ENCODE measurements at places on chromosomes 5 and 9. TPM values are rescaled to one million over a fixed set of nuclear protein-coding genes. Genes with fewer than 3 reads are reported as not detected.

Gene FOXD4L4
- 0.09 TPM for polyA plus RNA-seq

- DNase-seq = no peak
These were observed 89.7 kb downstream of the DAP start for GRCh38 chr5:10671041-10672008.

- peak; percentile 85 for DNase-seq
These were observed 26.0 kb downstream of the JAKMIP2 start for GRCh38 chr5:147756566-147756965.

GRCh38 chr5:137078171-137078665 lies 420.9 kb downstream of the SPOCK1 start:
- no peak for DNase-seq

DNA sequence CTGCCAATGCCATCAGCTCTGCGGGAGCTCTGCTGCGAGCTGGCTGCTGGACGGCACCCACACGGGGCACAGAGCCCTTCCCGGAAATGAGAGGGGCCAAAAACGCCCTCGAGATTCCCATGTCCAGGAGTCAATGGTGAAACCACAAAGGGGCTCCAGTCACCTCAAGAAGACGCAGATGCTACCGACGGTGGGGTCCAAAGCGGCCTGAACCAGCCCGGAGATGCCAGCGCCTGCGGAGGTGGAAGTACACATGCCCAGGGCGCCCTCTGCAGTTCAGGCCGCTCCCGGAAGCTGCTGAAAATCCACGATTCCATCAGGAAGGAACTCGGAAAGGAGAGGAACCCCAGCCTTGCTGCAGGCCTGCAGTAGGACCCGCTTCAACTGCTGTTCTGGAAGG lies 82.4 kb upstream of the SELENOP start:
- DNase-seq = no peak

Gene IFNA2
- polyA plus RNA-seq = not detected

GRCh38 chr9:6785682-6786081 lies 27.9 kb downstream of the KDM4C start:
- no peak for DNase-seq

GRCh38 chr9:120186276-120186675 lies 393.7 kb downstream of the CDK5RAP2 start:
- DNase-seq = no peak

GRCh38 chr9:36276781-36277181 lies 18.5 kb upstream of the GNE start:
- DNase-seq = no peak

GRCh38 chr9:89066835-89067234 lies 75.6 kb downstream of the S1PR3 start:
- no peak for DNase-seq

- DNase-seq = no peak
These were observed 2.7 kb downstream of the PRRC2B start for GRCh38 chr9:131396626-131397025.

DNA sequence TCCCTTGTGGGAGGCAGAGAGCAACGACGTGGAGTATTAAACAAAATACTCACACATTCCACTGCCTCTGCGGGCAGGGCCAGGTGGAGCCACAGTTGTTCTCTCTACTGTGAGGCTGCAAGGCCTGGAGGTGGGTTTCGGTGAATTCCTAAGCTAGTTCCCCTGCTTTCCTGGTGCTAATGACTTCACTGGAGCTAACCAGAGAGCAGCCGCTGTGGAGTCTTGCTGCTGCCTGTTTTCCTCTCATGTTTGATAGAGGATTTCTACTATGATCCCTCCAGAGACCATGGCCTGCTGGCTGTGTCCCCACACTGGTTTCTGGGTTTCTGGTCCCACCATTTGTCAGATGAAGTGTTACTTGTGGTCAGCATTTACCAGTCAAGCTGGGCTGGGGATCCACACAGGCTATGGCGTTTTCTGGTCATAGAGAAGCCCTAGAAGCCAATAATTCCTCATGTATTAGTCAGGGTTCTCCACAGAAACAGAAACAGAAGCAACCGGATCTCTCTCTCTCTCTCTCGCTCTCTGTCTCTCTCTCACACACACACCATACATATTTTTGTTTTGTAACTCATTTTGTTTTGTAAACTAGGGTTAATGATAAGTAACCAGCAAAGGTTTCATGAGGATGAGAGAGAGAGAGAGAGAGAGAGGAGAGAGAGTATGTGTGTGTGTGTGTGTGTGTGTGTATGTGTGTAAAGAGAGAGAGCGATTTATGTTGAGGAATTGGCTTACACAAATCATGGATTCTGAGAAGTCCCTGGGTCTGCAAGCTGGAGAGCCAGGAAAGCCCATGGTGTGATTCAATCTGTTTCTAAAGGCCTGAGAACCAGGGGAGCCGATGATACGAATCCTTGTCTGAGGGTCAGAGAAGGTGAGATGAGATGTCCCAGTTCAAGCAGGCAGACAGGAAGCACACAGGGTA lies 403.0 kb downstream of the GADD45G start:
- no peak for DNase-seq

DNA sequence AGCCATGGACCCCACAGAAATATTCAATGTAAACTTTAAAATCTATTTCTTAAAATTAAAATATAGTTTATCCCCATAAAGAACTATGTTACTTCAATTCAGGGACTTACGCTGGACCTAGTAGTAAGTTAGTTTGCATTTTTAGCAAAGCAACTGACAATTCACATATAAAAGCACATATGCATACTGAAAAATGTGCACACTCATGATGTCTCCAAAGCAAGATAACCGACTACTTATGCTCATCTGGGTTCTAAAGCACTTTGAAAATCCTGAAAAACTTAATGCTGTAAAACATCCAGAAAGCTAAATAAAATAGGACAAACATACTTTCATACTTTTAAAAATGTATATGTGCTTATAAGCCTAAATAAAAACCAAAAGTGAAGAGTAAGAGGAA lies 264.4 kb upstream of the GAS1 start:
- no peak for DNase-seq

DNA sequence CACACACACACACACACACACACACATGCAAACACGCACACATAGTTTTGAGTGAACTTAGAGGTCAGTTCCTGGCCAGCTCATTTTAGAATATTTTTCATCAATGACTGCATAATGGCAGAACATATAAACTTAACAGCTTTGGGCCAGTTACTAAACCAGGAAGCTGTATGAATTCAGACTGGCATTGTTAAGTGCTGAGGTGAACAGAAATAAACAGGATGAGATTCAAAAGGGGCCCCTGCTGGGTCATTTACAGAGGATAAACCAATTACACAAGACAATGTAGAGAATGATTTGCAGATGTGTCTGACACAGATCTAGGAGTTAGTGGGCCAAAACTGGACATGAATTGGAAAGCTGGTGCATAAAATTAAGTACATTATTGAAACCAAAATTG lies 44.6 kb downstream of the MARCHF11 start:
- DNase-seq = no peak

GRCh38 chr5:40436535-40437237 lies 243.0 kb upstream of the PTGER4 start:
- DNase-seq = no peak

Gene RIC1
- 10.3 TPM for polyA plus RNA-seq

DNA sequence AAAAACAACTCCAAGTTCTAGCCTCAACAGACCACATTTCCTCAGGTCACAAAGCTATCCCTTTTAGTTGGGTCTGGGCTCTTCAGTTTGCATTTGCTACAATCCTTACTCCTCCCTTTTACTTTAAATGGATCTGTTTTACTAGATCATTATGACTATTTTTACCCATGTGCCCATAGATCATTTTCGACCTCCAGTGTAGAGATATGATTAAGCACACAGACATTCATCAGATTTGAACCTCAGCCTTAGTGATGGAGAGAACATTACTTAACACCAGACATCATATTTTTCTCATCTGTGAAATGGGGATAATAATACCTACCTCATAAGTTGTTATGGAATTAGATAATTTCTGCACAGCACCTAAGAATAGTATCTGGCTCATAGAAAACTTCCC lies 141.9 kb downstream of the NPR3 start:
- no peak for DNase-seq

DNA sequence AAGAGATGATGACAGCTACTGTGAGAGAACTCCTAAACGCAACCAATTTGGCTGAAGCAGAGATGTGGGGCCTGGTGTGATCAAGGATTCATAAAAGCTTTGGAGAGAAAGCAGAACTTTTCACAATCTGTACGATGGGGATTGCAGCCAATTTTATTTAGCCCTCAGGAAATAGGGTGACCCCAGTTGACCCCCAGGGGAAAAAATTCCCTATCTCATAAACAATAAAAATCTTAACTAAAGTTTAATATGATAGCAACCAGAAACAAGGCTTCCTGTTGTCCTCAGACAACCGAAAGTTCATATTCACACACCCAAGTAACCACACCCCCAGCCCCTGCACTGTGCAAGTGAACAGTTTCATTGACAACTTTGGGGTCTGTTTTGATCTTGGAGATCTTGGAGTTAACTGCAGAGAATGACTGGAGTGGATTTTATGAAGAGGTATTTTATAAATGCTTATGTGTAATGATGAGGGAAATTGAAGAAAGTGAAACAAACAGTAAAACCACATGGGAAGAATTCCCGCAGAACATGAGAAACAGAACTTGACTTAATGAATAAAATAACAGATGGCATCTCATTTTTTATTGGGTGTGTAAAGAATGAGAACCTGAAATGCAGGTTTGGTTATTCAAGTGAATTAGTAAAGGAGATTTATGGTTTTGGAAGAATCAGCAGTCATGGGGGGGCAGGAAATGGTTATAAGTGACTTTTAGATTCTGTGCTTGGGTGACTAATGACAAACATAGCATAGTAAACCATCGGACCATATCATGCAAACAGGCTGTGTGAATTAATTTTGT lies 94.5 kb downstream of the PDE4D start:
- DNase-seq = no peak

DNA sequence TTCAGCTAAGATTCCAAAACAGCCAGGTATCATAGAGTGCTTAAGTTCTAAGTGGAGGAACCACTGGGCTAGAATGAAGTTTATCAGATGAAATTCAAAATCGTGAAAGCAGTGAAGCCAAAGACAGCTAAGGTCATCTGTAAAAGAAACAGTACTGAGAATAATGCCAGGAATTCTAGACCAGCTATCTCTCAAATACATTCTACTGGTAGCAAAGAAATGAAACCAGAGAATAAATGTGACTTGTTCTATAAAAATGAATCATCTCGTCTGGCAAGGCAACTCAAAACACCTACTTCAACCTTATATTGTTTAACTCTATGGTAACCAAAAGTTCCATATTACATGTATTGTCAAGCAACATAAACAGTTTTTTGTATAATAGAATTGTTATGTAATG lies 51.3 kb upstream of the RGMB start:
- no peak for DNase-seq

Gene SELENOP
- 104 TPM for polyA plus RNA-seq

DNA sequence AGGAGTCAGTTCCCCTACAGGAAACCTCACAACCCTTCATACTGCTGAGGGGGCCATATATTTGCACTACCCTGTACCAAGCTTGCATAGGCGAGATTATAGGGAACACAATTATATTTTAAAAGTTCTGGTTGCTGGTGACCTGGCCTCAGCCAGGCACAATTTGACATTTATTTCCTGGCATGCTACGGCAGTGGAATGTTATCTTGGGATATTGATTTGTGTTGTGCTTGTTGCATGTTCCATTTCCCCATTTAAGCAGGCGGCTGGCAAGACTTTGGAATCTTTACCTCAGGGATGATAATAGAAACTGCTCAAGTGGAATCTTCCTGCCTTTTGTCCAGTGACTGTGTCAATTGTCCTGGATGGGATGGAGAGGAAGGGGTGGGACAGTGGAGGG lies 67.0 kb upstream of the RPS23 start:
- no peak for DNase-seq

DNA sequence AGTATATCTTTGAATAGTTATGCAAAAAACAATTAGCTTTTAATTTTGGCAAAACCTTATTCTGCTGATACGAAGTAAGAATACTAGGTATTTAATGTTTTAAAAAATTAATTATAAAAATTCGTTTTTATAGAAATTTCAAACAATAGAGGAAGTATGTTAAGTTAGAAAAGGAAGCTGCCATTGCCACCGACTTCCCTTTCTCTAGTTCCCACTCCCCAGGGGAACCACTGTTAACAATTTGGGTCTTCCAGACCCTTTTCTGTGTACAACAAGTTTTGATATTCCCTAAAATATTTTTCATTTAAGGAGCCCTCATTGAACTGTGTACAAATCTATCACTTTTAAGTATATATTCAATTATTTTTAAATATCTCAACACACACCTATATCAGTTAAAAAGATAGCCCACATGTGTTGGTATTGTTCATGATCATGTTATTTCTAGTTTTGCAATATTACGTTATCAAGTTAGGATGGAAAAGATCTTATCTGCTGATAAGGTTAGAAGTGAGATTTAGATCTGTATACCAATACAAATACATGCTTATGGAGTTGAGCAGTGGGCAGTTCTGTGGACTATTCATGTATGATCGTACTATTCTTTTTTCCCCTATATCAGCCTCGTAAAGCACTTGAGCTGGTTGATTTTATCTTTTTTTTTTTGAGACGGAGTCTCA lies 25.9 kb downstream of the NDFIP1 start:
- DNase-seq = no peak

- DNase-seq = no peak
These were observed 116.8 kb upstream of the CNTLN start for GRCh38 chr9:17017931-17018491.

Gene SPINK6
- polyA plus RNA-seq = 9.9 TPM

DNA sequence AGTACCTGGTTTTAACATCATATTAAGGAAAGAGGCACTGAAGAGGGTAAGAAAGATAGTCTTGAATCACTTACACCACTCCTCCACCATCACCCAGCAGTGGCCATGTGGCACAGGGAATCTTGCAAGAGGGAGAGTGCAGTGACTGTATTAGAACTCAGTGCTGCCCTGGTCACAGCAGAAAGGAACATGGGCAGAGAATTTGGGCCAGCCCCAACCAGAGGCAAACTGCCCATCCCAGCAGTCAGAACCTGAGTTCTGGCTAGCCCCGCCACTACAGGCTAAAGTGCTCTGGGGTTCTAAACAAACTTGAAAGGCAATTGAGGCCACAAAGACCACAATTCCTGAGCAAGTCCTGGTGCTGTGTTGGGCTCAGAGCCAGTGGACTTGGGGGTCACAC lies 16.7 kb upstream of the EFNA5 start:
- DNase-seq = no peak

DNA sequence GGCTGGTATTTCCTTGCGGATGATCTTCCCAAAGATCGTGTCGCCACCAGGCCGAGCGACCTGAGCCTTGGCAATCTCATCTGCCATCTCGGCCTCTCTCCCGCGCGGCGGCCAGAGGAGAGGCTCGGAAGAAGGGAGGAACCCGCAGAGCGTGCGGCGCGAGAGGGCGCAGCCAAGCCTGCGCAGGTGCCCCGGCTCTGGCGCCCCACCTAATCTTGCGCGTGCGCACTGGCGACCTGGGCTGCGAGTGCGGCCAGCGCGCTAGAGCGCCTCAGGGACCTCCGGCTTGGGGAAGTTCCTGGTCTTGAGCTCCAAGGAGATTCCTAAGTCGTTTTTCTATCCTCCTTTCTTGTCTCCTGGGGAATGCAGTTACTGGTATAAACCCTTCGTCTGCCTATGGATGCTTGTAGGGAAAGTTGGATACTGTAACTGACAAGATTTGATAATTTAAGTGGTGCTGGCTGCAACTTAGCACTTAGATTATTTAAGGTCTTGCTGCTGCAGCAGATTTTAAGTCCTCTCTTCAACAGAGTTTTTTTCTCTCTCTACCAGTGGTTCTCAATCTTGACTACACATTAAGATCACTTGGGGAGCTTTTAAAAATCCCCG lies at the start of gene HINT1:
TSS of gene HINT1 (minus strand) at position 138 of the 609 bp plus-strand sequence. CDS start at position 87, 51 bp downstream.
- DNase-seq = peak; percentile 86

Gene PDLIM4
- 38.4 TPM for polyA plus RNA-seq

Gene ARID3C
- polyA plus RNA-seq = 0.07 TPM

Gene PCDHGA8
- polyA plus RNA-seq = 0.18 TPM

- no peak for DNase-seq
These were observed 44.2 kb downstream of the NACC2 start for GRCh38 chr9:136050701-136051452.

All from thymus (tissue), 14 donors.